Endothelial cell of umbilical vein (primary cell): ENCODE measurements at places on chromosomes 1 and 21.
A peak's percentile ranks its signal among the peaks of the same experiment; 100 is the strongest.

- DNase-seq, result no peak
These were observed 27.3 kb downstream of the KCNQ4 start for GRCh38 chr1:40810927-40811326.

- DNase-seq, result no peak
These were observed 14.7 kb downstream of the MDM4 start for GRCh38 chr1:204530932-204531331.

DNA sequence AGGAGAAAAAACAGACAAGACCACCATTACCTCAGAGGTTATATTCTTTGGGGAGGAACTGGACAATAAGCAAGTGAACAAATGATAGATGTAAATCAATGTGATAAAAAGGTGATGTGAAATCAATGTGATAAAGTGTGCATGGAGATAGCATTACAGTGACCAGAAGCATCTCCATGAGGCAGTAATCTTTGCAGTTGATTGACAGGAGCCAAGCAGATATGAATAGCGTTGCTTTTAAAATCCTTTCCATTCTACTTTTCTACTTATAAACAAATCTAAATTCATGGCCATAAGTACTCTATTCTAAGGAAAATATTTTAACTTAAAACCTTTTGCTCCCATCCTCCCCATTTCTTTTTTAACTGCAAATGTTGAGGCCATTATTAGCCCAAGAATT, 2.8 kb upstream of the H3-3A start:
- DNase-seq, result no peak

- DNase-seq, result no peak
These were observed 84.3 kb downstream of the CAPZB start for GRCh38 chr1:19400875-19401534.

DNA sequence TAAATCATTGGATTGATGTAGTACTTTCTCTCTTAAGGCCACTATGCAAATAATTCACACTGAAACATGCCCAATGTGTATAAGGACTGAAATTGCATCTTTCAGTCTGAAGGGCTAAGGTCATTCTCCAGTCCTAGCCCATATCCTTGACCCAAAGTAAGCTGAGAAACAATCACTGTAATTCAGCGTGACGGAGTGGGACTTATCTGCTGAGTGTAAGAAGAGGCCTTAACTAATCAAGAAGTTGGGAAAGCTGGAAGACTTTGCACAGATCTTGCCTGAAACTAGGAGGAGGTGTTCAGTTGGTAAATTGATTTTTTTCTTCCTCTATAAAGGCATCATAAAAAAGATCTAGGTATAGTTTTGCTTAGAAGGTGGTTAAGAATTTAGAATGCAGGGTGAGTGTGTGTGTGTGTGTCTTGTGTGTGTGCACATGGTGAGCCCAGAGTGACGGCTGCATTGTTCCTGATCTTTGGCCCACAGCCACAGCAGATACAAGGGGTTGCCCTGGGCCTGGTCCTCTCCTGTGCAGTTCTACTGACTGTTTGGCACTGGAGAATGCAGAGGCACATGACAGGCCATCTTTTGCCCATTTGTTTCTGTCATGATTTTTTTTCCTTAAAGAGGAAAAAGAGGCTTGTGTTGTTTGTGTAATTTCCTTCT, 13.3 kb upstream of the PPP2R5A start:
- DNase-seq, result no peak

DNA sequence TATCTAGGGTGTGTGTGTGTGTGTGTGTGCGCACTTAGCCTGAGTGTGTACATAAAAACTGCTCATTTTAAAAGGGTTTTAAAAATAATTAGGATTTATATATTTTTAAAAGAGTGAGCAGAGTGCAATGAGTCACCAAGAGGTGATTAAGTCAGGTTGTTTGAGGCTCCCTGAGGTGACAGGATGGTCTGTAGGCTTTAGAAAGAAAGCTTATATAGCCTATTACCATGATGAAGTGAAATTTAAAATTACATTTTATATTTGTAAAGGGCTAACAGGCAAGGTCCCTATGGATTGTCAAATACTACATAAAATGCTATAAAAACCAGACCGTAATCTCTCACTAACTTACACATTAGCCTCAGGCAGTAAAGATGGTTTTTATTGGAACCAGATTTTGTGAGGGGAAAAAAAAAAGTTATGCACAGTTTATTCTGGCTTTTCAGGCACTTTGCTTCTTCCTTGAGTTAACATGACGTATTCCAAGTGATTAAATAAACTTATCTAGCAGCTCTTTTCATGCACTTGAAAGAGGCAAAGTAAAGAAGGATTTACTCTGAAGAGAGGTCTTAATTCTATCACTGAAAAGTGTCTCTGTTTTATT, 711.7 kb upstream of the PTBP2 start:
- no peak for DNase-seq

DNA sequence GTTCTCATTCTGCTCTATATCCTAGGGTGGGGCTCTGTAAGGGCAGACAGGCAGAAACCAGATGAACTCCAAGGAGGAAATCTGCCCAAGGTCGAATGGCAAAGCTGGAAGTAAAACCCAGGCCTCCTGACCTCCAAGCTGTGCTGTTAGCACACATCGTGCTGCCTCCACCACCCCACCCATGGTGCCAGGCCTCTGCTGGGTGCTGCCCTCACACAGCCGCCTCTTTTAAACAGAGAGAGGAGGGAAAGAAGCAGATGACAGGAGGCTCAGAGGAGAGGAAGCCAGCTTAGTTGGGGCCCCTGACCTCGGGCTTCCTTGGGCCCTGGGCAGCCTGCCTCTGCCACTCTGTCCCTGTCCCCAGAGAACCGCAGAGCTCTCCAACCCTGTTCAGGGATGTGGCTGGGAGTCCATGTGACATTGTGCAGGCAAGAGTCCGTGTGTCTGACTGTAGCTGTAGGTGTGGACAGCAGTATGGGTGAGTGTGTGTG, 1.1 kb downstream of the SYNC start:
- no peak for DNase-seq

- no peak for DNase-seq
These were observed 151.9 kb downstream of the DMRTA2 start for GRCh38 chr1:50271337-50271736.

GRCh38 chr1:23799570-23800399, 769 bp downstream of the GALE start:
- peak; percentile 85 for DNase-seq

DNA sequence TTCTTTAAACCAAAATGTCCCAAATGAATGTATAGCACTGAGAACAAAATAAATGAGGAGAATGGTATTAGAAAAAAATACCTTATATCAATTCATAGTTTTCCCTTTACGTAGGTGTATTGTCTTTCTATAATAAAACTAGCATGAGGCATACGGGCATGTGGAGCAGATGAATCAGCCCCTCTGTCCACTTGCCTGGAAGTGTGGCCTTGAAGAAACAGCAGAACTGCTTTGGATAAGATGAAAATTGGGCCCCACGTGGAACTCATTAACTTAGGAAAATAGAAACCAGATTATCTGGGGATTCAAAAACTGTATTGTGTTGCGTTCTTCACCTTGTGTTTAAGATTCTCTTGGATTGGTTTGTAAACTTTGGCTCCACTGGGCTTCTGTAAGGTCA, 356.8 kb upstream of the B3GALT2 start:
- no peak for DNase-seq

DNA sequence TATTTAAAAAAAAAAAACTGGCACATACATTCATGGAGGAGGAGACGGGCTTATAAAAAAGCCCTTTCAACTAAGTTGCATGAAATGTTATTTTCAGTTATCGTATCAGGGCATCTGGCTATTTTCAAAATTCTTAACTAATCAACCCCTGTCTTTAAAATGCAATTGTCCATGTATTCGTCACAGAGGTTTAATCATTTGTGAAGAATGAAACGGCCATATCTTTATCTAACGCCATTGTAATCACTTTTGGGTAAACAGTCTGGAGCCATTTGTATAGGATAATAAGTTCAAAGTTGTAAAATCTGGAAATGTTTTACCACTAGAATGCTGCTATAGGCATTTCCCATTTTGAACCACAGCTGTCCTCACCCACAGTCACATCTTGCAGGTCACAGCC, 30.4 kb downstream of the SLC30A10 start:
- no peak for DNase-seq

DNA sequence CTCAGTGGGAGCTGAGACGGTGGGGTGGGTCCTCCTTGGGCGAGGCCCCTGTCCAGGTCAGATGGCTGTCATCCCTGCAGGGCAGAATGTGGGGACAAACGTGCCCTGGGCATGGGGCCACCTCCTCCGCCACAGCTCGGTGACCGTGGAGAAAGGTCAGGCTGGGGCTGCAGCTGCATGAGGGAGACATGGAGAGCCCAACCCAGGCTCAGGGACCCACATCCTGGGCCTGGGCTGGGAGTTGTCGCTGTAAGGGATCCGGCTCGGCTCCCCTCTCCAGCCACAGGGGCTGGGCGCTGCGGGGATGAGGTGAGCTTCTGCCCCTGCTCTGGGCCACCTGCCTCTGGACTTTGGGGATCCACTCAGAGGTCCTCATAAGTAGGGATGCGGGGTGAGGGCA, 518 bp upstream of the PLCH2 start:
- DNase-seq, result no peak

GRCh38 chr21:39803393-39803792, 58.4 kb downstream of the IGSF5 start:
- DNase-seq, result no peak

DNA sequence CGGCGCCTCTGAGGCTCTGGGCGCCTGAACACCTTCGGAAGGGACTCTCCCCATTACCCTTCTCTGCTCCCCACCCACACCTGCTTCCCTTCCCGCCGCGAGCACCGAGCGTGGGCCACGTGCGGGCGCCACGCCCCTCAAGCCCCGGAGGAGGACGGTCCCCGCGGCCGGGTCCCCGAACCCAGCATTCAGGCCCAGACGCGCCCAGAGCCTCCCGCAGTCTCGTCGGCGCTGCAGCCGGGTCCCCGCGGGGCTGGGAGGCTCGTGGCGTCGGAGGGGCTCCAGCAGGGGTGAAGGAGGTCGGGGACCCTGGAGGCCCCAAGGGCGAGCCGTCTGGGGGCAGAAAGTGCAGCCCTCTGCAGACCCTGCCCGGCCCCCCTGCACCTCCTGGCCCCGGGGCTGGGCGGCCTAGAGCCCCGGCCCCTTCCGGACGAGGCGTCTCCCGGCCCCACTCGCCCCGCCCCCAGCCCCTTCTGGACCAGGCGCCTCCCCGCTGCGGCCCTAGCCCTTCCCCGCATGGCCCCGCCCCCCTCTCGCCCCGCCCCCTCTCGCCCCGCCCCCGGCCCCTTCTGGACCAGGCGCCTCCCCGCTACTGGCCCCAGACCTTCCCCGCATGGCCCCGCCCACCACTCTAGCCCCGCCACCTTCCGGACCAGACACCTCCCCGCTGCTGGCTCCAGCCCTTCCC, 378 bp upstream of the SMIM1 start:
- DNase-seq, result peak; percentile 72

- no peak for DNase-seq
These were observed 176.0 kb downstream of the SEC16B start for GRCh38 chr1:177793900-177794299.

DNA sequence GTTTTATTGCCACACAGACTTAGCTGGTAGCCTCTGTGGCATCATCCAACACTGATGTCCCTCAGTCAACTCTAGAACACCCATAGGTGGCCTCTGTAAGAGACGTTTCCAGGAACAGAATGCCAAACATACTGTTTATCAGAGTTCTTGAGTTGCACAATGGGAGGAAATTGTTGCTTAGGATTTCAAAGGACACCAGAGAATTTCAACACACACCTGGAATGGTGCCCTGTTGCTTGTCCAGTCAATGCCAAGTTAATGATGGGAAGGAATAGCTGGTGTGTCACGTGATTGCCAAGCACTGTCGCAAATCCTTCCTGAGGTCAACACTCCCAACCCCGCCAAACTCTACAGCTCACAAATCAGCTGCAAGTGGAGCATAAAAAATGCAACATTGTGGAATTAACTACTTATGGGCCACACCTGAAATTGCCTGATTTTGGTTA, 28.6 kb upstream of the DUSP23 start:
- DNase-seq, result peak; percentile 82

GRCh38 chr1:212669102-212669501, 30.5 kb downstream of the BATF3 start:
- peak; percentile 49 for DNase-seq

DNA sequence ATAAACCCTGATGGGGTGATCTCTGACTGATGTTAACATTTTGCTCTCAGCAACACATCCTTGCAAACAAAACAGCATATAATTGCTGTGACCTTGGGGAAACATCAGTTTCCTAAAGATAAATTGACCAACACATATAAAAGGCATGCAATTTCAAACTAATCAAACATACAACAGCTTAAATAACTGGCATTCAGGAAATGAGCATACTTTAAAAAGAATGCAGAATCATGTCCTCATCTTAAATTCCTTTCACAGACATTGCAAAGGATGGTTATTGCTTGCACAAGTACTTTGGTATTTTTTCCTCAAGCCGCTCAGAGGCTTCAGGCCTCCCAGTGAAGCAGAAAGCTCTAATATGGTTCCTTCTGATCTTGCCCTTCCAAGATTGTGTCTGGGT, 53.4 kb upstream of the RGS18 start:
- DNase-seq, result peak; percentile 96

DNA sequence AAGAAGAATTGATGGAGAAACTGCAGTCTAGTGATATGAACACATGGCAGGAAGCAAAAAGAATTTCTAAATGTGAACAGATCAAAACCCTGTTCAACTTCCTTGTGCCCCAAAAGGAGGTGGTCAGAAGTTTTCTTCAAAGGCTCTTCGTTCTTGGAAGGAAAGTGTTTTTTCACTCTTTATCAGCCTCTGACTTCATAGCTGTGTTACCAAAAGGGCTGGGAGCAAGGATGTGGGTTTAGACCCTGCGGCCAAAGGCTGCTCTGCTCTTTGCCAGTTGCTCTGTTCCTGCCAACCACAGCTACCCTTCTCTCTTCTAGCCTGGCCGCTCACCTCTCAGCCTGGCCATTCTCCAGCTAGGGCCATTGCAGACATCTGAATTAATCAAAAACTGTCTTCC, 53.8 kb downstream of the PTGER3 start:
- no peak for DNase-seq

- DNase-seq, result no peak
These were observed 3.3 kb downstream of the RSRP1 start for GRCh38 chr1:25243907-25244306.

GRCh38 chr1:178389441-178389840, 107.3 kb downstream of the CLEC20A start:
- peak; percentile 30 for DNase-seq

- DNase-seq, result no peak
These were observed 4.5 kb downstream of the TRMT1L start for GRCh38 chr1:185152187-185152767.

GRCh38 chr1:8386247-8386646, 68.3 kb downstream of the SLC45A1 start:
- no peak for DNase-seq

DNA sequence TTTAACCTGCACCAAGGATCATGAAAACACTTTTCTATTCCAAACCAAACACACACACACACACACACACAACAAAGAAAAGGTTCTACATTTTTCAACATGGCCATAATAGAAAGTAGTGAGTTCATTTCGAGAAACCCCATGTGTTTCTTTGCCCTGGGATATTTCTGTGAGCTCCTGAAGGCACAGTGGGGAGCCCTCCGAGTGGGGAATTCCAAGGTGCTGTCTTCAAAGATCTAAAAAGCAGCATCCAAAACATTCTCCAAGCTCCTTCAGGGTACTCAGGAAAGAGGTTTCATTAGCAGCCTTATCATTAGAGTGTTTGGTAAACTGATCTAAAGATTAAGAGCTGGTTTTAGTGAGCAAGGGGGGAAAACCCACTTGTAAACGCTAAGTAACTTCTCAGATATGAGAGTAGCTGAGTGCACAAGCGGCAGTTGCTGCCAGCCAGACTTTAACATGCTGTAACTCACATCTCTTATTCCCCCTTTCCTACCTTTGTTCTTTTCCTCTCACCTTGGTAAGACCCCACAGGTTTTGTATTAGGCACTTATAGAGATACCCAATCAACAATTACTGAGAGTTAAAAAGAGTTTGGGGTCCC, 38.3 kb downstream of the ZC3H11B start:
- DNase-seq, result no peak

- no peak for DNase-seq
These were observed 81.0 kb downstream of the SLC30A10 start for GRCh38 chr1:219847215-219847855.
